ENCODE measurements at places on chromosomes 7 and 10.

- peak; percentile 29 for DNase-seq
These were observed 61.8 kb downstream of the RASGEF1A start for GRCh38 chr10:43204943-43205671.

GRCh38 chr10:22103701-22104470 lies 100.4 kb upstream of the DNAJC1 start:
- DNase-seq: no peak

DNA sequence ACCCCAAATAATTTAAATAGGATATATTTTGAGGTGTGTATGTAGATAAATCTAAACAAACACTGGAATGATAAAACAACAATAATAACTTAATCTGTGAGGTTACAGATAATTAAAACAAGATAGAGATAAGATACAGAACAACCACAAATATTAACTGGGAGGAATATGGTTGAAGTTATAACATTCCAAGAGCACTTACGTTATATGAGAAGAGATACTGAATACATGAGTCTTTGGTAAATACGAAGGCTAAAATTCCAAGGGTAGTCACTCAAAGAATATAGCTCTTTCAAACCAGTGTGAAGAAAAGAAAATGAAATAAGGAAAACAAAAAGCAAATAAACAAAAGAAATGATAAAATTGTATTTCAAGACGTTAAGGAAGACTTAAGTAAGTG lies 76.0 kb upstream of the MYO3A start:
- DNase-seq: no peak

GRCh38 chr7:80832006-80832405 lies 86.8 kb downstream of the SEMA3C start:
- DNase-seq: no peak

- DNase-seq: no peak
These were observed 199.5 kb upstream of the NFE2L3 start for GRCh38 chr7:25952261-25953057.

GRCh38 chr10:8044908-8045725 lies 9.4 kb upstream of the GATA3 start:
- DNase-seq: no peak

GRCh38 chr10:97499561-97500296 lies 1.0 kb downstream of the UBTD1 start:
- DNase-seq: no peak

DNA sequence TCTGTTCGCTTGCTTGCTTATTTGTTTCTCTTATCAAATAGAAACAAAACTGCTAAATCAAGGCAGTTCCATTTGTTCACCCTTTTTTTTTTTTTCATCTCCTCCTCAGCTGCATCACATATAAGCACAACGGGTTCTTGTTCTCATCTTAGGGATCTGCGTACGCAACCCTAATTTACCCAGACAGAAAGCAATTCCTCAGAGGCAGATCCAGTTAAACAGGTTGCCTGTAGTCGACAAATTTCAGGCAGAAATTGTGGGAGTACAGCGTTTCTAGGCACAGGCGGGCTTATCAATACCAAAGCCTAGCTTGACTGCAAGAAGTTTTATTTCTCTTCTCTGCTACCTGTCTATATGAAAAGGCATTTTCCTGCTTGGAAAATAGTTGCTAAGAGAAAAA lies 565.4 kb downstream of the NXPH1 start:
- DNase-seq: no peak

- DNase-seq: no peak
These were observed 106.7 kb downstream of the LHPP start for GRCh38 chr10:124568339-124568738.

GRCh38 chr7:86644282-86645224 lies 844 bp downstream of the GRM3 start:
- no peak for DNase-seq

DNA sequence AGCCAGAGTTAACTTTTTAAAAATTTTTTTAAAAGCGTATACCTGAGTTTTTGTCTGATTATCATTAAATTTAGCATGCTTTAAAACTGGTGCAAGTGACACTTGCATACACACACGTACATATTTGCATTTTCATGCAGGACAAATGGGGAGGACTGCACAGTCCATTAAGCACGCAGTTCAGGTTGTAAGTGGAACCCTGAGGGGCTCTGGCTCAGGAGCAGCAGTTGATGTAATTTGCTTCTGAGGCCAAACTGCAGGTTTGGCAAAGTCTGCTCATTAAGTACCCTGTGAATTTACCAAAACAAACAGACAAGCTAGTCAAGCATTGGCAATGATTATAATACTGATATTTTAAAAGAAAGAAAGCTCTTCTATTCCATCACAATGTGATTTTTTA lies 215.8 kb upstream of the PFKP start:
- DNase-seq: no peak

GRCh38 chr10:122510736-122511135 lies 49.4 kb downstream of the HTRA1 start:
- no peak for DNase-seq

DNA sequence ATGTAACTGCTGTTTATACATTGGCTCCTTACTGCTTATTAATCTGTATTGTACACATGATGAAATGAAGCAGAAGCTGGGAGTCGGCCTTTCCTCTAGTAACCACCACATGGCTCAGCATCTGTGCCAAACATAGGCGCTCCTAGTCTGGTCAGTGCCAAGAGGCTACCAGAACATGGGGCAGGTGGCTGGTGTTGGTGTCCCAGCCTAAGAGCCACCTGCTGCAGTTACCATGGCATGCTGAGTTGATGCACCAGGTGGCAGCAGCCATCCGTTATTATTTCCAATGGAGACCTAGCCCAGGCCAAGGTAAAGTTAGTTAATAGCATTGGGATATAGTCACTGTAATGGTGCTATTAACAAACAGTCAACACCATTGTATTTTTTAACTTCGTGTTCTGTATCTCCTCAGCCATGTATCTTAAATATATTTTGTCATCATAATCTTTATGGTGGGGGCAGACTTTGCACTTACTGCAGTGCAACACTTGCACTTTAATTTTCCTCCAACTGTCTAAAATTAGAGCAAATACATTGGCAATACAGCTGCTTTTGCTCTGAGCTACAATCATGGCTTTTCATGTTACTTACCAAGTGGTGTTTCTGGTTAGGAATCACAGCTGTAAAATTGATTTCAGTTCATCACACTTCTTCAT lies 33.1 kb downstream of the HBP1 start:
- no peak for DNase-seq

- no peak for DNase-seq
These were observed 248.1 kb upstream of the LRRN3 start for GRCh38 chr7:110842796-110843195.

- no peak for DNase-seq
These were observed 195.5 kb upstream of the CDC14C start for GRCh38 chr7:48728799-48729198.

DNA sequence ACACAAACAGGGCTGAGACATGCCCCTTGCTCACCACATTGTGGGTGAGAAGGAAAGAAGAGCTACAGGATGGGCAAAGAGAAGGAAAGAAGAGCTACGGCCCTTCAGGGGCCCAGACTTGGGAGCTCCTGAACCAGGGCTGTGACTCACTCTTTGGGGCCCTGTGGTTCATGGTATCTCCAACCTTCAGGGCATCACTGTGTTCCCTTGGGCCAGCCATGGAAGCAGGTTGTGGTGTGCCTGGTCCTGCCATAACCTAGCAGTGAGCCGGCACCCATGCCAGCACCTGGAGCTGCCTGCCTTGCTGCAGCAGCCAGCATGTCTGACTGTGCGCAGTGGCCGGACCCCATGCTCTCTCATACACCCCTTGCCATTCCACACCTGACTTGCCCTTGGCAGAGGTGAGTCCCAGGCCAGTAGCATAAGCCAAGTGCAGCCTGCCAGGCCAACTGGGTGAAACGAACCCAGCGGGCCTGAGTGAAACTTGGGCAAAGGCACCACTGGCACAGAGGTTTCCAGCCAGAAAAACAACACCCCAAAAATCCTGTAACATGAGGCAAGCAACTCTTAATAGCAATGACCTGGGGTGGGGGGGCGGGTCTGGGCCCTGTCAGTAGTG lies 89.0 kb upstream of the CACUL1 start:
- no peak for DNase-seq

- DNase-seq: no peak
These were observed 36.5 kb downstream of the JMJD1C start for GRCh38 chr10:63429281-63429680.

DNA sequence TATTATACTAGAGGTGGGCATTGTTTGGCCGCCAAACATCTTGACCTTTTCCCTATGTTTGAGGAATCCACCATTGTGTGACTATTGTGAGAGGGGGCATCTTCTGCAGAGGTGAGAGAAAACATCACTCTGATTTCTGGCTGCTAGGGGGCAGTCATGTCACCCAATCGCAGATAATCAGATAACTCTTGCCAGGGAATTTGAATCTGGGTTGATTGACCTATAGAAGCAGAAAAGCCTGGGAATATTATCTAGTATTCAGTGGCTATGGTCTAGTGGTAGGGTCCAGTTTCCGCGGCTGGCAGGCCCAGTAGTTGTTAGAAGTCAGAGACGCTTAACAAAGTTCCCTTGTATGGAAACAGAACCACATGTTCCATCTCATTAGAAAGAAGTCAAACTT lies 808.5 kb downstream of the PHTF2 start:
- DNase-seq: no peak

DNA sequence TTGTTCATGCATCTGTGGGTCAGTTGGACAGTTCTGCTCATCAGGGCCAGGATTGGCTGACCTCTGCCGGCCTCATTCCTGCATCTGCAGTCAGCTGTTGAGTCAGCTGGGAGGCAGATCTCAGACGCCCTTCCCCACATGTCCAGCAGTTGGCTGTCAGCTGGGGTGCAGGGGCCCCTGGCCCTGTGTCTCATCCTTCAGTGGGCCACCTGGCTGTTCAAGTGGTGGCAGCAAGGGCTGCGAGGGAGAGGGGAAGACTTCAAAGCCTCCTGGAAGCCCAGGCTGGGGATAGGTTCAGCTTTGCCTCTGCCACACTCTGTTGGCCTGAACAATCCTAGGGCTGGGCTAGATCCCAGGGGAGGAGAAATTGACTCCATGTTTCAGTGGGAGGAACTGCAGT lies 33.2 kb downstream of the TACR2 start:
- no peak for DNase-seq

GRCh38 chr7:2266911-2267310 lies 24.9 kb downstream of the NUDT1 start:
- no peak for DNase-seq

GRCh38 chr7:47088329-47089067 lies 493.4 kb downstream of the TNS3 start:
- peak; percentile 15 for DNase-seq

DNA sequence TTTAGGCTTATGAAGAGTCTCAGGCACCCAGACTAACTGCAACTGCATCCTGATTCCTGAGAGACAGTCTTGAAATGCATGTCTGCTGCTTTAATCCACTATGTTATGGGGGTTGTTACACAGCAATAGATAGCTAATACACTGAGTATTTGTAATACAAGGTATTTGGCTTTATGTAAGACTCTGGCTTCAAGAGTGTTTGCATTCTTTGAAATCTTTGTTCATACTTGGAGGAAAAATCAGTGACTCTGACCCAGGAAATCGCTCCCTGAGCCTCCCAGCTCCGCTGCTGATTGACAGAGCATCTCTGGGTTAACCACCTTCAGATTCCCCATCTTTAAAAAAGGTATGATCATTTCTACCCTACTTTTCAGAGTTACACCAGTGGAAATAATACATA lies 133.9 kb downstream of the MTPAP start:
- no peak for DNase-seq

GRCh38 chr10:93947055-93947454 lies 46.7 kb upstream of the PLCE1 start:
- no peak for DNase-seq

DNA sequence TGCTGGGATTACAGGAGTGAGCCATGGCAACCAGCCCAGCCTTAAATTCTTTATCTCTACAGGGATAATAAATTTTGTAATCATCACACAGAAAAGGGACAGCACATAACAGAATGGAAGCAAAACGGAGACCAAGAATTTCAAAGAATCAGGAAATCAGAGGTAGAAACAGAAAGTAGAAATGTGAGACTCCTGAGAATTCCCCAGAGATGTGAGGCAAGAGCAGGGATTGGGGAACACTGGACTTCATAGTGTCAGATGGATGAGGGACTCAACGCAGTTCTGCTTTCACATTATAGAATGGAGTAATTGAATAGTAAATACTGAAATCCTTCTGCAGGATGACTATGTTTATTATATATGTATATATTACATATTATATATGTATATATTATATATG lies 52.5 kb upstream of the MPP7 start:
- no peak for DNase-seq

GRCh38 chr10:122362621-122363020 lies 11.9 kb upstream of the PLEKHA1 start:
- DNase-seq: no peak

DNA sequence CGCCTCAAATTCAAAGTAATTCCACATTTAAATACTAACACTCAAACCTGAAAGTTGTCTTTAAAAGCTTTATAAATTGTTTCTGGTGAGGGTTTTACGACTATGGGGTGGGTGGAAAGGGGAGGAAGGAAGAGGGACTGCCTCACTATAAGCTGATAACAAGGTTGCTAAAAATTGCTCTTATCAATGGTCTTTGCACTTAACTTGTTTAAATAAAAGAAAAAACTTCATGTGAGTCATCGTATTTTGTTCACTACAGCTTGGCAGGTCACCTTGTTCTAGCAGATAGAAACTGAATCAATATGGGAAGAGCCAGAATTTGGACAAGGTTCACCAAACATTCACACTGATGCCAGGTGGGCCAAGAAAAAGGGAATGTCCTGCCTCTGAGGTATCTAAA lies 129.2 kb downstream of the TES start:
- DNase-seq: no peak

DNA sequence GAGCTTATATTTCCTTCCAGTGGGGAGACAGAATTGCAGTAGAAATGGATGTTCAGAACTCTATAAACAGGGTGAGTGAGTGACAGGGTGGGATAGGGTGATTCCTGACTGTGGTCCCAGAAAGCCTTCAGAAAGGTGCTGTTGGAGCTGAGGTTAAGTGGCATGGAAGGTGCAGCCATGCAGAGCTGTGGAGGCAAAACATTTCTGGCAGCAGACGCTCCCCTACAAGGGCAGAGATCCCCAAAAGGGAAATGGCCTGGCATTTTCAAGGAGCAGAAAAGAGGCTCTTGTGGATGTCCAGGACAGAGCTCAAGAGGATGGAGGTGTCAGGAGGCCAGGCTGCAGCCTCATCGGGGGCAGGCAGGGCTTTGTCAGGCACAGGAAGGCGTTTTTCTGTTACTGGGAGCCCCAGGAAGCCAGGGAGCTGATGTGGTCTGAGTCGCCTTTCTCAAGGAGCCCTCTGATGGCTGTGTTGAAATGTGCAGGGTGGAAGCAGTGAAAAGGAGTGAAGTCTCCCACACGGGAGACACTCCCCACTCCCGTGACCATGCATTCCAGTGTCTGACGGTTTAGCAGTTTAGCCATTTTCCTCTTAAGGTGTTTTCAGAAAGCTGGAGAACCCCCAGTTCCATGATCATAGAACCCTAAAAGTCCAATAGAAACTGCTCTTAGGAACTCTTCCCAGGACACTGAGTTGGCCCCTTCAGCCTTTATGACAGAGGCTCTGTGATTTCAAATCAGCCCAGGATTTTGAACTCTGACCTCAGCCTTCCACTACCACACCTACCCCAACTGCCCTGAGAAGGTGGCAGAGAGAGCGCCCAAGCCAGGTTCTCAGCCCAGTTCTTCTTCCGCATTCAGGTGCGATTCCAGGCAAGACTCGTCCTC lies 96.2 kb downstream of the C10orf105 start:
- peak; percentile 53 for DNase-seq

- DNase-seq: no peak
These were observed 139.4 kb downstream of the EPC1 start for GRCh38 chr10:32207544-32207943.
